ENCODE measurements at places on chromosomes 2 and 18. TPM values are rescaled to one million over a fixed set of nuclear protein-coding genes. Genes with fewer than 3 reads are reported as not detected.

- no peaks in the 10 kb centered on the region for H3K36me3 ChIP-seq
- H3K27me3 ChIP-seq = peaks cover 13% of the 10 kb centered on the region
- peak within 1 kb of the TSS; percentile 25 for H3K4me3 ChIP-seq
- no peak within 1 kb of the TSS for H3K27ac ChIP-seq
Measured at GRCh38 chr18:36297417-36298125, at the start of gene FHOD3. TSS of gene FHOD3 (plus strand) at chr18:36297713. CDS start at chr18:36297836, 123 bp downstream.

GRCh38 chr2:195659114-195659513 lies 2.1 kb downstream of the SLC39A10 start:
- H3K36me3 ChIP-seq = peaks cover 29% of the 10 kb centered on the region
- H3K4me1 ChIP-seq = peaks cover 32% of the 10 kb centered on the region
- no peak for DNase-seq
- H3K4me3 ChIP-seq = peak overlapping the region; percentile 95

The TTN gene
- 2.8 TPM for total RNA-seq

DNA sequence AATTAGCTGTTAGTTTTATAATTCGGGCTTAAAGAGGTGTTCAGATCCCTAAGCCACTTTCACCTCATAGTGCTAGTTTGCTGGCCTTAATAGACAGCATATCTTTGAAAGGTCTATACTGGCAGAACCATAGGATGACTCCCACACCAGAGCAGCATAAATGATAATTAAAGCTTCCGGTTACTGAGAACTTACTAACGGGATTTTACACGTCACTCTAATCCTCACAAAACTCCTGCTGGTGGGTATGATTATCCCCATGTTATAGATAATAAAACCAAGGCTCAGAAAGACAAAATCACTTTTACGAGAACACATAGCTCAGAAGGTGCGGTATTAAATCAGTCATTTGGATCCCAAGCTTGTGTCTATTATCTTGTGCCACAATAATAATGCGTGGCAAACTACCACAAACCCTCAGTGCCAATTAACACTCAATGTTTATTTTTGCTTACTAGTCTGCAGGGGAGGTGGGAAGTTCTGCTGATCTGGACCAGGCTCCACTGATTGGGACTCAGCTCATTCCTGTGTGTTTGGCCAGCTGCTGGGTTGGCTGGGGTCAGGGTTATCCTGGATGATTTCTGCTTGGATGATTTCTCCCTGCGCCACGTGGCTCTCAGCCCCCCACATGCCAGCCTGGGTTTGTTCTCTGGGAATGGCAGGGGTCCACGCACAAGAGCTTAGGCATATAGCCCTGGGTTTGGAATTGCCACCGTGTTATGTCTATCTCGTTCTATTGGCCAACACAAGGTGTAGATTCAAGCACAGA lies 62.3 kb downstream of the TRIB2 start:
- no peak for DNase-seq
- no peak overlapping the region for H3K27ac ChIP-seq
- peaks cover 4% of the 10 kb centered on the region for H3K4me1 ChIP-seq
- H3K27me3 ChIP-seq = no peaks in the 10 kb centered on the region
- H3K36me3 ChIP-seq = no peaks in the 10 kb centered on the region

The HAAO gene
- 0.63 TPM for total RNA-seq

- no peak overlapping the region for H3K27ac ChIP-seq
- no peaks in the 10 kb centered on the region for H3K4me1 ChIP-seq
- H3K36me3 ChIP-seq = no peaks in the 10 kb centered on the region
- no peaks in the 10 kb centered on the region for H3K27me3 ChIP-seq
Measured at GRCh38 chr2:57809230-57809629, 237.4 kb upstream of the VRK2 start.

GRCh38 chr2:229691631-229692030 lies 22.7 kb downstream of the DNER start:
- H3K4me3 ChIP-seq = no peak overlapping the region
- H3K27me3 ChIP-seq = peaks cover 8% of the 10 kb centered on the region
- no peak overlapping the region for H3K27ac ChIP-seq
- no peaks in the 10 kb centered on the region for H3K36me3 ChIP-seq
- DNase-seq = no peak

The EFHD1 gene
- total RNA-seq = 1.2 TPM

- H3K27ac ChIP-seq = no peak overlapping the region
- no peak for DNase-seq
- H3K27me3 ChIP-seq = peaks cover 2% of the 10 kb centered on the region
- H3K4me1 ChIP-seq = peaks cover 2% of the 10 kb centered on the region
Measured at GRCh38 chr2:41966920-41967319, 80.9 kb upstream of the PKDCC start.

- H3K27ac ChIP-seq = no peak overlapping the region
- H3K36me3 ChIP-seq = peaks cover under 1% of the 10 kb centered on the region
- H3K4me1 ChIP-seq = peaks cover 65% of the 10 kb centered on the region
- no peak overlapping the region for H3K4me3 ChIP-seq
Measured at GRCh38 chr2:97967931-97968627, 27.7 kb downstream of the TMEM131 start.

DNA sequence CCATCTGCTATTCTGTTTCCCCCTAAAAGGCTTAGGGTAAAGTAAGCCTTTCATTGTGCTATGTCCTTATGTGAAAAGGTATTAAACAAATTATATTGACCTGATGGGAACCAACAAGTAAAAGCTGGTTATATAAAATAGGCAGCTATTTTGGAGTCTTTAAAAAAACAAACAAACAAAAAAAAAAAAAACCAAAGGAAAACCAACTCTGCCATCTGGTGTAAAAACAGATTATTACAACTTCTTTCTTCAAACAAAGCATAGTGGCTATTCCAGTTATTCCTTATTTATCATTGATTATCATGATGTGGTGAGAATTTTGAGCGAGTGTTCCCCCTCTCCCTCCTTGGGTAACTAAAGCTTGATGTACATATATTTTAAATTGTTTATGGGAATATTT lies 122.3 kb upstream of the FHL2 start:
- no peak overlapping the region for H3K27ac ChIP-seq
- H3K36me3 ChIP-seq = no peaks in the 10 kb centered on the region
- H3K4me1 ChIP-seq = no peaks in the 10 kb centered on the region
- no peak for DNase-seq
- H3K4me3 ChIP-seq = no peak overlapping the region

GRCh38 chr2:36663851-36664695 lies 32.4 kb upstream of the VIT start:
- no peaks in the 10 kb centered on the region for H3K4me1 ChIP-seq
- no peak overlapping the region for H3K27ac ChIP-seq
- no peaks in the 10 kb centered on the region for H3K36me3 ChIP-seq
- H3K4me3 ChIP-seq = no peak overlapping the region

- no peak for DNase-seq
- H3K36me3 ChIP-seq = peaks cover 47% of the 10 kb centered on the region
- H3K4me3 ChIP-seq = no peak overlapping the region
Measured at GRCh38 chr2:197274349-197274748, 36.2 kb downstream of the ANKRD44 start.

DNA sequence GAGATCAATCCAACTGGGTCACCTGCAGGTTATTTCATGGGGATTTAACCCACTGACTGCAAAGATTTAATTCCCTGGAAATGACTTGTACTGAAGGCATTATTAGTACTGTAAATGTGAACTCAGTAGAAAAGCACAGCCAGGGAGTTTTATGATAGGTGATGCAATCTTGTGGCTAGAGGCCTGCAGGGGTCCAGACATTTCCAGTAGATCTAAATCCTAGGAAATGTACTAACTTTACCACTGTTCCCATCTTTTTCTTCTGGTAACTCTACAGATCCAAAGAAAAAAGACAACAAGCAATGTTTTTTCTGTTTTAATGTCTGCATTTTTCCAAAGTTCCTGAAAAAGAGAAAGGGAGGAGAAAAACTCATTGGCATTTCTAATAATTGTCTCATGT lies 500.1 kb downstream of the ARHGAP15 start:
- H3K36me3 ChIP-seq = peaks cover 64% of the 10 kb centered on the region
- H3K4me3 ChIP-seq = no peak overlapping the region
- H3K4me1 ChIP-seq = peaks cover 26% of the 10 kb centered on the region

The SERPINB13 gene
- total RNA-seq = not detected

The LINC00305 gene
- total RNA-seq = not detected

DNA sequence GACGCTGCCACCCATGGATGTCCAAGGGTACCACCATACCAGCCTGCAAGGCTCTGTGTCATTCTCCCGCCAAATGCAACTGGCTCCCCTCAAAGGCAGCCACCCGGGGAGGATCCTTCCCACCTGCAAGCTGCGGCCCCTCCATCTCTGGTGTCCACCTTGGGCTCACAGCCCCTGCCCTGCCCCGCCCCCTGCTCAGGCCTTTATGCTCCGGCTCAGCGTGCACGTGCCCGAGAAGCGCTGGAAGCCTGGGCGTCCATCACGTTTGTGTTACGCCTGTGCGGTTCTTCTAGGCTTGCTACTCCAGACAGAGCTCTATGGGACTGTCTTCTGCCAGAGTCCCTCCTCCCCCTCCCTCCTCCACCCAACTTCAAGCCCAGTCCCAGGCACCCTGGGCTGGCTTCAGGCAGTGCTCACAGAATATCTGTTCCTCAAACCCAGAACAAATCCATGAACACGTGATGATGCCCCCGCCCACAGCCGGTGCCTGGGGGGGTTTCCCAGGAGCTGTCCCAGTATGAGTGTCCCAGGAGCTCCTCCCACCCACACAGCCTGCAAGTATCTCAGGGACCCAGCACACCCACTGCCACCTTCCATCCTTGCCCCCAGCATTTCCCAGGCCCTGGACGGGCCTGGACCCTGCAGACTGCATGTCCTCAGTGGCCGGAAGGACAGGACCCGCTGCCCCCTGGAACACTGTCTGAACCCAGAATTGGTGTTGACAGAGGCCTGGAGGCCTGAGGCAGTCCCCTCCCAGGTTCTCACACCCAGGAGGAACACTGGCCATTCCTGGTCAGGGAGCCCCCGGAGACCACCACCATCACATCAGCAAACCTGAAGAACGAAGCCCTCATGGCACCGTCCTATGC lies 30.3 kb downstream of the KIF1A start:
- H3K4me1 ChIP-seq = no peaks in the 10 kb centered on the region
- H3K27ac ChIP-seq = no peak overlapping the region
- H3K4me3 ChIP-seq = no peak overlapping the region
- peaks cover 6% of the 10 kb centered on the region for H3K27me3 ChIP-seq

- H3K4me3 ChIP-seq = no peak overlapping the region
- H3K36me3 ChIP-seq = no peaks in the 10 kb centered on the region
- DNase-seq = peak; percentile 2
Measured at GRCh38 chr2:159960414-159960813, 102.0 kb downstream of the PLA2R1 start.

- H3K27me3 ChIP-seq = no peaks in the 10 kb centered on the region
- no peaks in the 10 kb centered on the region for H3K4me1 ChIP-seq
- peaks cover 7% of the 10 kb centered on the region for H3K36me3 ChIP-seq
- H3K4me3 ChIP-seq = no peak overlapping the region
- no peak for DNase-seq
Measured at GRCh38 chr2:207914716-207915115, 110.6 kb downstream of the PLEKHM3 start.

DNA sequence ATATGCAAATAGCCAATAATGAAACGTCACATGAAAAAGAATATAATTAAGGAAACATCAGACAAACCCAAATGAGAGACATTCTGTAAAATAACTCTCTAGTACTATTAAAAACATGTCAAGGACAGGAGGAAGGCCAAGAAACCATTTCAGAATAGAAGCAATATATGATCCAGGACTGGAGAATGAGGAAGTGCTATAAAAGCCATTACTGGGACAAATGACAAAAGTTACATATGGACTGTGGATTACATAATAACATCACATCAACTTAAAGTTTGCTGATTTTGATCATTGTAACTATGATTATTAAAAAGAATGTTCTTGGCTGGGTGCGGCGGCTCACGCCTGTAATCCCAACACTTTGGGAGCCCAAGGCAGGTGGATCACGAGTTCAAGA lies 81.3 kb downstream of the CRACDL start:
- peaks cover 4% of the 10 kb centered on the region for H3K27me3 ChIP-seq
- H3K36me3 ChIP-seq = no peaks in the 10 kb centered on the region
- DNase-seq = no peak
- H3K4me1 ChIP-seq = no peaks in the 10 kb centered on the region
- H3K27ac ChIP-seq = no peak overlapping the region

DNA sequence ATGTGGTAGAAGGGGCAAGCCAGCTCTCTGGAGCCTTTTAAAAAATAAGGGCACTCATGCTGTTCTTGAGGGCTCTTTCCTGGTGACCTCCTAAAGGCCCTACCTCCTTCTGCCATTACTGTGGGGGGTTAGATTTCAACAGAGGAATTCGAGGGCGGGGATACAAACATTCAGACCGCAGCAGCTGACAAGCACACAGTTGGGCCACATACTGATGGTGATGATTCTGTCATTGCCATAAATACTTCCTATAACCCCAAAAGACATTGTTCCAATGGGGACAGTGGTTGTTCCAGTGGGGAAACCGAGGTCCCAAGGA lies 67.0 kb downstream of the TSHZ1 start:
- H3K4me1 ChIP-seq = peaks cover 45% of the 10 kb centered on the region
- no peaks in the 10 kb centered on the region for H3K27me3 ChIP-seq
- DNase-seq = no peak

DNA sequence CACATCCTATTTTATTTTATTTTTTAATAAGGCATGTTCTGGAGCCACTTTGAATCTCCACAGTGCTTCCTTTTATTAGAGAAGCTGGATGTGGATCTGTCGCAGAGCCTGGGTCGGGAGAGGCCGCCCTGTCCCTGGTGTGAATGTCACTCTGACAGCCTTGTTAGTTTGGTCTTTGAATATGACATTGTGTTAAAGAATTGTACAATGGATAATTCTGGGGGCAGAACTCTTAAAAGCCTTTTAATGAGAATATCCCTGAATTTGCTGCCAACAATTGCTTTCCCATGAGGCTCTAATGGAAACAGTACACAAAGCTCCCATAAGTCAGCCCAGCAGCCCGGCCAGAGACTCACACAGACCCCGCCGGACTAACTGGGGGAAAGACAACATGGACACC lies 82.4 kb downstream of the MTCL1 start:
- no peak overlapping the region for H3K27ac ChIP-seq
- H3K27me3 ChIP-seq = peaks cover 2% of the 10 kb centered on the region
- no peaks in the 10 kb centered on the region for H3K36me3 ChIP-seq
- H3K4me3 ChIP-seq = no peak overlapping the region
- DNase-seq = no peak

DNA sequence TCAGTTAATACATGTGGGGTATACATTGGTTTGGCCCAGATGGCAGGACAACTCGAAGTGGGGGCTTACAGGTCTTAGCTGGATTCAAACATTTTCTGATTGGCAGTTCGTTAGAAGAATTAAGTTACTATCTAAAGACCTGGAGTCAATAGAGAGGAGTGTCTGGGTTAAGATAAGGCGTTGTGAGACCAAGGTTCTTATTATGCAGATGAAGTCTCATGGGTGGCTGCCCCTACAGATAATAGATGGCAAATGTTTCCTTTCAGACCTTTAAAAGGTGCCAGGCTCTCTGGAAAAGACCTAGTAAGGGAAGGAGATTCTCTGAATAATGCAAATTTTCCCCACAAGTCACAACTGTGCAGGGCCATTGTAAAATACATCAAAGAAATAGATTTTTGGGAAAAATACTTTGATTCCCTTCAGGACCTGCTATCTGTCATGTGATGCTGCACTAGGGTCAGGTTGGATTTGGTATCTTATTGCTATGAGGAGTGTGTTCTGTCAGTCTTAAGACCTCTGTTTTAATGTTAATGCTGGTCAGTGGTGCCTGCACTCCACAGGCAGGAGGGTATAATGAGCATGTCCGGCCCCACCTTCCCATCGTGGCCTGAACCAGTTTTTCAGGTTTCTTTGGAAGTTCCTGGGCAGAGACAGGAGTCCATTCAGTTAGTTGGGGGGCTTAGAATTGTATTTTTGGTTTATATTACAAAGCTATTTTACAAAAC lies 14.3 kb upstream of the MC5R start:
- H3K4me3 ChIP-seq = no peak overlapping the region
- DNase-seq = no peak
- no peaks in the 10 kb centered on the region for H3K4me1 ChIP-seq
- peaks cover 9% of the 10 kb centered on the region for H3K27me3 ChIP-seq
- no peaks in the 10 kb centered on the region for H3K36me3 ChIP-seq

The DPP10 gene
- total RNA-seq = not detected
